Activated CD4-positive, alpha-beta memory T cell treated with anti-CD3 and anti-CD28 coated beads for 36 hours (primary cell): ENCODE measurements at places on chromosomes 2 and 18.

DNA sequence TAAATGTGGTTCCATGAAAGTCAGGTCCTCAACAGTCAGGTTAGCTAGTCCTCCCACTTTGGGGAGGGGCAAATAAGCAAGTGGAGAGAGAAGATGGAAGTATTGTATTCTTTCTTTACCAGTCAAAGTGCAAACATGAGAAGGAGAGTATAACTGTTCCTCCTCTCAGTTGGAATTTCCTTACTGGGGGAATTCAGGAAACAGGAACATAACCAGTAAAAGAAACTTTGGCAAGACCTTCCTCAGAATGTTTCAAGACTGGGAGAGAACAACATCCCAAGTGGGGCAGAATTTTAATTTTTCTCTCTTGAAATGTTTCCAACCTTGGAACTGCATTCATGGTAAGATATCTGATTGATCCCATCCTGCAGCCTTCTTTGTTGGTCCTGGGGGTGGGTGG is 552.4 kb upstream of the TNP1 start:
- no peak for DNase-seq

DNA sequence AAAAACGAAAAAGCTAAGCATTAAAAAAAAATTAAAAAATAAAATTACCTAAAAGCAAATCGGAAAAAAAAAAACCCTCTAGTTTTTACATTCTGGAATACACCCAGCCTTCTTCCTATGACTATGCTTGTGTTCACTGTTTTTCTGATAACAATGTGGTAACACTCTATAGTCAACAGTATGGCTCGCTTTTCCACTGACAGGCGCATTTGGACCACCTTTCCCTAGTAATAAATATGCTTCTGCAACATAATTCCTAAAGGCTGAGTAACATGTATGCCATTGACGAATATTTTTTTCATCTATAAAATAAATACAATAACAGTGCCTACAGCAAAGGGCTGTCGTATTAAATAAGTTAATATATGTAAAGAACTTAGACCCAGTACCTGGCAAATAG is 27.9 kb downstream of the NOL10 start:
- DNase-seq, result no peak

- DNase-seq, result no peak
Observed at GRCh38 chr18:75216212-75216910, 5.8 kb downstream of the TSHZ1 start.

DNA sequence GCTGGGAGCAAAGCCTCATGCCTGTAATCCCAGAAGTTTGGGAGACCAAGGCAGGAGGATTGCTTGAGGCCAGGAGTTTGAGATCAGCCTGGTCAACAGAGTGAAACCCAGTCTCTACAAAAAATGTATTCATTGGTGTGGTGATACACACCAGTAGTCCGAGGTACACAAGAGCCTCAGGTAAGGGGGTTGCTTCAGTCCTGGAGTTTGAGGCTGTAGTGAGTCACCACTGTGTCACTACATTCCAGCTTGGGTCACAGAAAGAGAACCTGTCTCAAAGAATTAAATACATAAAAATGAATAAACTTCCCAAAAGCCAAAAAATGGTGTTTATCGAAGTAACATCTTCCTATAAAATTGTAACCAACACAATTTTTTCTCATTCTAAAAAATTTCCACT is 568.1 kb upstream of the LINC00305 start:
- no peak for DNase-seq

GRCh38 chr2:40639320-40639719 is 187.4 kb upstream of the SLC8A1 start:
- DNase-seq, result no peak

- peak; percentile 5 for DNase-seq
Observed at GRCh38 chr2:128312411-128312810, 6.3 kb downstream of the HS6ST1 start.

DNA sequence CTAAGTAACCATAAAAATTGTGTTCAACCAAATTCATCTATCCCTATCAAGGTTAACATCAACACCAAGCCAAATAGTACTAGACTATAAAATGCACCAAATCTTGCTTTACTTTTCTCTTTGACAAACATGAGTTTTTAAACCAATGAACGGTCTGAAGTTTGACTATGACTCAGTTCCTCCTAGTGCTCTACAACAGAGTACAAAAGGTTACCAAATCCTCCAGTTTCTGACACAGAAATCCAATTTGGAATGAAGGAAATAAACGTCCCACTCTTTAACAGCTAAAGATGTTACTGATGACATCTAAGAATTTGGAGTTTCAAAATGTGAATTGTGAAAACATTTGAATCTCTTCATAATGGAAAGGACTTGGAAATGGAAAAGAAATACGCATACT is 11.8 kb upstream of the ACVR1 start:
- no peak for DNase-seq

GRCh38 chr2:178109813-178110212 is 2.4 kb upstream of the RBM45 start:
- DNase-seq, result no peak

- DNase-seq, result peak; percentile 69
Observed at GRCh38 chr2:126886211-126886915, 12.3 kb upstream of the TEX51 start.

DNA sequence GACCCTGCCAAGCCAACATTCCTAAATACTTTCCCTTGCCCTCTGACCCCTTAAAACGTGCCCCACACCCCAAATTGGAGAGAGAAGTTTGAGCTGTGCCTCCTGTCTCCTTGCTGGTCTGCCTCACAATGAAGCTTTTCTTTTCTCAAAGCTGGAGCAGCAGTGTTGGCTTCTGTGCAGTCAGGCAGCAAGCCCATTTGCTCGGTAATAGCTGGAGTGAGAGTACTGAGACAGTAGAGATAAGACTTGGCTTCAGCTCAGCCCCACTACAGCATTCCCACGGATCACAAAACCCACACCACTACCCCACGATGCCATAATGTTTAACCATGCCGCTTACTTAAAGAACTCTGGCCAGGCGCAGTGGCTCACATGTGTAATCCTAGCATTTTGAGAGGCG is 73.0 kb downstream of the NCAPH start:
- no peak for DNase-seq

DNA sequence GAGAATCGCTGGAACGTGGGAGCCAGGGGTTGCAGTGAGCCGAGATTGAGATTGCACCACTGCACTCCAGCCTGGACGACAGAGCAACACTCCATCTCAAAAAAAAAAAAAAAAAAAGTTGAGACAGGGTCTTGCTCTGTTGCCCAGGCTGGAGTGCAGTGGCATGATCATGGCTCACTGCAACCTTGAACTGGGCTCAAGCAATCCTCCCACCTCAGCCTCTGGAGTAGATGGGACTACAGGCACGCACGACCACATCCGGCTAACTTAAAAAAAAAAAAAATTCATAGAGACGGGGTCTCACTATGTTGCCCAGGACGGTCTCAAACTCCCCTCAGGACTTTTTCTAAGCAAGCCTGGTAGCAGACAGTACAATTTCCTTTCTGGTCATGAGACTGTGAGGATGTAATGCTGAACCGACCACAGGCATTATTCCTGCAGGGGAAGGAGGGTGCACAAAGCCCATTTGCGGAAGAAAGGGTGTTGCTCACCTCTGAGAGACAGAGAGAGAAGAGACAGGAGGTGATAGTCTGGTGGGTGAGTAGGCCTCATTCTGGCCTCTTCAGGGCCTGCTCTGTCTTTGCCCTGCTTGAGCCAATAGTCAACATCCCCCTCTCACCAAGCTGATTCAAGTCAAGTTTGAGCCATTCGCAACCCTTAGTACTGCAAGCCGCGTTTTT is 205.3 kb downstream of the ZFP36L2 start:
- DNase-seq, result no peak

- DNase-seq, result no peak
Observed at GRCh38 chr2:110717734-110718133, 14.6 kb upstream of the ACOXL start.

DNA sequence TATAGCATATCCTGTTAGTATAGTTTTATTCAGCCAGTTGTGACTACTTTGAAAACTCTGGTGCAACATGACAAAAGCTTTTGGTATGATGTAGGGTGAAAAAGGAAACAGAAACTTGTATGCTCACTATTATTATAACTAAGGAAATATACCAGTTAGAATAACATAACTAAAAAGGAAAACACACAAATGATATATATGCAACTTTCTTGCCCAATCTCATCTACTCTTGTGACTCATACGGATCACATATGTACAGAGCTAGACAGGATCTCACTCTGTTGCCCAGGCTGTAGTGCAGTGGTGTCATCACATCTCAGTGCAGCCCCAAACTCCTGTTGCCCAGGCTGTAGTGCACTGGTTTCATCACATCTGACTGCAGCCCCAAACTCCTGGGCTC is 12.4 kb upstream of the TLK1 start:
- peak; percentile 53 for DNase-seq

GRCh38 chr2:148602885-148603561 is 41.5 kb upstream of the EPC2 start:
- peak; percentile 58 for DNase-seq

- no peak for DNase-seq
Observed at GRCh38 chr2:127305990-127306585, 12.1 kb upstream of the ERCC3 start.

GRCh38 chr2:235051436-235052260 is 99.8 kb downstream of the SH3BP4 start:
- no peak for DNase-seq

DNA sequence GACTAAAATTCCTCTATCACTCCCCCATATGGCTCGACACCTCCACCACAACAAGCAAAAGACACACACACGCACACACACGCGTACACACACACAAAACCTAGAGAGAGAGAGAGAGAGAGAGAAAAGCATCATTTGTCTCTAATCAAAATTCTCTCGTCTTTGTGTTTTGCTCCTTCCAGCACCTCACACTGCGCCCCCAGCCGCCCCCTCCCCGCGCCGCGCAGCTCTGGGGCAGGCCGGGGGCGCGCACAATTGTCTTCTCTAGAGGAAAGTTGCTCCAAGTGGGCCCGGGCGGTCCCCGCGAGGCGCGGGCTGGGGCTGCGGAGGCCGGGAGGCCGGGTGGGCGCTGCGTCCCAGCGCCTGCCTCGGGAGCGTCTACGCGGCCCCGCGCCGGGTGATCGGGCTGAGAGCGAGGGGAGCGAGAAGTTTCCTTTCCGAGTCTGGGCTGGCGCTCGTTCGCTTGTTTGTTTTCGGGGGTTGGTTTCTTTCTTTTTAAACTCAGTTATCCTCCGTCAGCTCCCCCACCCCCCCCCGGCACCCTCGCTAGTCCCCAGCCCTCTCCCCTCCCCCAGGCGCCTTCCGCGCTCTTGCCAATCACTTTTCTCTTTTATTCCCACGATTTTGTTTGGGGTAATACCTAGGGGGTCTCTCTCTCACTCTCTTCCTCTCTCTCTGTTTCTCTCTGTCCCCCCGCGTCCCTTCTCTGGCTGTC is 4.1 kb downstream of the ZEB2 start:
- DNase-seq, result peak; percentile 48

- no peak for DNase-seq
Observed at GRCh38 chr18:73986711-73987110, 160.9 kb downstream of the FBXO15 start.

GRCh38 chr2:144042751-144043150 is 477.2 kb downstream of the ZEB2 start:
- no peak for DNase-seq

GRCh38 chr18:59699750-59700534 is 2.7 kb upstream of the CCBE1 start:
- no peak for DNase-seq

- no peak for DNase-seq
Observed at GRCh38 chr18:54952026-54952425, 7.2 kb downstream of the CCDC68 start.

- no peak for DNase-seq
Observed at GRCh38 chr2:59237311-59237710, 996.2 kb upstream of the FANCL start.

DNA sequence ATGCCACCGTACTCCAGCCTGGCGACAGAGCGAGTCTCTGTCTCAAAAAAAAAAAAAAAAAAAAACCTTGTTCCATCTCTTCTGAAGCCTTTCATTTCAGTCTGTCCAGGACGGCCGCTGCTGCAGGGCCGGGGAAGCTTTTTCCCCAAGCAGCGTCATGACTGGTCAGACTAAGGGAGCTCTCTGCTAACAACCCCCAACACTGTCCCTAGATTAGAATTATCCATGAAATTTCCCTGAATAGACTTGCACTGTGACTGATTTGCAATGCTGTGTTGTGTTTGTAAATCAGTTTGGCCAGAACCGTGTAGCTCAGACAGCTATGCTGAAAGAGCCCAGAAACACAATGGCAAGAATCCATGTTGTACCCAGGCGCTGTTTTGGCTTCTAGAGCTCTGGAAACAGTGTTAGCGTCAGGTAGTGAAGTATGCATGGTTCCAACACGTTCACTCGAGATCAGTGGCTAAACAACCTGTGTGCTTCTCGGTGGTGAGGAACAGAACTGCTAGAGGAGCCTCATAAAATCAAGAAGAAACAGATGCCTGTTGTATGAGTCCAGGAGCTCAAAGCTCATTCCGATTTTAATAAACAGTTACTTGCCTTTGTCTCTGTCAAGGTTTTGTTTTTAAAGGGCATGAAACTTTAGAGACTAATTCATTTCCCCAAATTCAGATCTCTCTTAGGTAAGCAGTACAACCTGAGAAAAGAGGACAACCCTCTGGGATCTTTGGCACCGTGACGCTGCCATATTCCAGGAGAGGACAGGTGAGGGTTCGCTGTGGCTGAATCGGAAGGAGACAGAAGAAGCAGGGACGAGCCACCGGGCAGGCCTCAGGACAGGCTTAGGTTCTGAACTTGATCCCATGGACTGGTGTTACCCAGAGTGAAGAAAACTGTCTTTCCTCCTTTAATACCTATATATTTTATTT is 43.5 kb downstream of the GORASP2 start:
- no peak for DNase-seq

GRCh38 chr2:39156846-39157245 is 36.0 kb upstream of the SOS1 start:
- no peak for DNase-seq

- no peak for DNase-seq
Observed at GRCh38 chr2:120237491-120237902, 14.3 kb upstream of the TMEM185B start.

DNA sequence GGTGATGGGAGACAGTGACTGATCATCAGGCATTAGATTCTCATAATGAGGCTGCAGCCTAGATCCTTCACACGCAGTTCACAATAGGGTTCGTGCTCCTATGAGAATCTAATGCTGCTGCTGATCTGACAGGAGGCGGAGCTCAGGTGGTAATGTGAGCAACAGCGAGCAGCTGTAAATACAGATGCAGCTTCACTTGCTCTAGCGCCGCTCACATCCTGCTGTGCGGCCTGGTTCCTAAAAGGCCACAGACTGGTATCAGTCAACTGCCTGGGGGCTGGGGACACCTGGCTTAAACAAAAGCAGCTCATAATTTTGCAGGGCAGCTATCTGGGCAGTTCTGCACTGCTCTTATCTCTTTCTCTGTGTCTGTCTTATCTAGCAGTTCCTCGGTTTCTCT is 20.4 kb upstream of the CD226 start:
- DNase-seq, result peak; percentile 69

- DNase-seq, result no peak
Observed at GRCh38 chr2:163580757-163581156, 155.1 kb downstream of the FIGN start.
